ENCODE measurements at places on chromosomes 6 and 20.

DNA sequence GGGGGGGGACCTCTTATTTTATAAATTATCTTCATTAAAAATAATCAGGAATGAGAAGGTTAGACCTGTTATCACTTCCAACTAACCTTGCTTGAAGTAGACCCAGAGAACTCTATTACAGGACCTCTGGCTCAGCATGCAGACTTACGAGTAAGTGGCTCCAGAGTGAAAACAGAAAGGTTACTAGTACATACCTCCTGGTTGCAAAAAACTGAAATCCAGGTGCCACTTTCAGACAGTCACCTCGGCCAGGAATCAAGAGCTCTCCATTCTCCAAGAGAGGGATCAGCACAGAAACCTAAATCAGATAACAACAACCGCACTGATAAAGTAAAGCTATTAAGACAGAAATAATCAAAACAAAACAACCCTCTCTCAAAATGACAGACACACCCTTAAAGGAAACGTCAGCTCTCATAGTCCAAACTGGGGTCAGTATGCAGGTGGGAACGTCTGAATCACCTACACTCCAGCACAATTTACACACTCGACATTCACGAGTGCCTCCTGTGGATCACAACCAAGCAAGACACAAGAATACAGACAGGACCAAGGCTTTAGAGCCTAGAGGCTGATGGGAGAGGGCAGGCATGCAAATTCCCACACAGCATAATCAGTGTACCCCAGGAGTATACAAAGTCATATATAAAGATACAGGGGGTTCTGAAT lies 31.8 kb downstream of the MDN1 start:
- no peak for DNase-seq

DNA sequence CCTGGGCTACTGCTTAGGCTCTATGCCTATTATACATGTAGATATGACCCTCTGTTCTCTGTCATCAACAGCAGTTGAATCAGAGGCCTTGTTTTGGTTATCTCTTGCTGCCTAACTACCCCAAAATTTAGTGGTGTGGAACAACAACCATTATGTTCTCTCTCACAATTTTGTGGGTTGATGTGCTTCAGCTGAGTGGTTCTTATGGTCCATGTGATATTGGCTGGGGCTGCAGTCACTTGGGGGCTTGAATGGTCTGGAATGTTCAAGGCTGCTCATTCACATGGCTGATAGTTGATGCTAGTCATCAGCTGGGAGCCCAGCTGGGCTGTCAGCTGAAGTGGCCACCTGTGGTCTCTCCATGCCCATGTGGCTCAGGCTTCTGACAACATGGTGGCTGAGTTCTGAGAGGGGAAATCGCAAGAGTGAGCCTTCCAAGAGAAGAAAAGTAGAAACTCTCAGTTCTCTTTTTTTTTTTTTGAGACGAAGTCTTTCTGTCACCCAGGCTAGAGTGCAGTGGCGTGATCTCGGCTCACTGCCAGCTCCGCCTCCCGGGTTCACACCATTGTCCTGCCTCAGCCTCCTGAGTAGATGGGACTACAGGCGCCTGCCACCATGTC lies 47.8 kb downstream of the SHLD1 start:
- DNase-seq, result no peak

DNA sequence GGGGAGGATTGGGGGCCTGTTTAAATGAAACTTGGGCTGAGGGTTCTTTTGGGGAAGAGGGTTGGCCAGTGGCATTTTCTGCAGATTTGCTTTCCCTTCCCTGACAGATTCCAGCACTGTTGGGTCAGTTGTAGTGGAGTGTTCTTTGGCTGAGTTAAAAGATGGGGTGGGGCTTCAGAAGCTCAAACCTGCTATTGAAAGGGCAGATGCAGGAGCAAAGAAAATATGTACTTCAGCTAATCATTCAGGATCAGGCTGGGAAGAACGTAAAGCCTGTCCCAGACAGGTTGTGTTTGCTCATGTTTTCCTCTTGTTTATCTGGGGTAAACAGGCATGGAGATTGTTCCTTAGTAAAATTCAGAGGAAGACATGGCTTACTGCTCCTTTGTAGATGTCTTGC lies 2.5 kb downstream of the SASH1 start:
- DNase-seq, result no peak

GRCh38 chr20:44247131-44247571 lies at the start of gene GDAP1L1:
Gene GDAP1L1 (plus strand): TSS chr20:44247308. CDS start chr20:44247335, 27 bp downstream.
- DNase-seq, result peak; percentile 24

DNA sequence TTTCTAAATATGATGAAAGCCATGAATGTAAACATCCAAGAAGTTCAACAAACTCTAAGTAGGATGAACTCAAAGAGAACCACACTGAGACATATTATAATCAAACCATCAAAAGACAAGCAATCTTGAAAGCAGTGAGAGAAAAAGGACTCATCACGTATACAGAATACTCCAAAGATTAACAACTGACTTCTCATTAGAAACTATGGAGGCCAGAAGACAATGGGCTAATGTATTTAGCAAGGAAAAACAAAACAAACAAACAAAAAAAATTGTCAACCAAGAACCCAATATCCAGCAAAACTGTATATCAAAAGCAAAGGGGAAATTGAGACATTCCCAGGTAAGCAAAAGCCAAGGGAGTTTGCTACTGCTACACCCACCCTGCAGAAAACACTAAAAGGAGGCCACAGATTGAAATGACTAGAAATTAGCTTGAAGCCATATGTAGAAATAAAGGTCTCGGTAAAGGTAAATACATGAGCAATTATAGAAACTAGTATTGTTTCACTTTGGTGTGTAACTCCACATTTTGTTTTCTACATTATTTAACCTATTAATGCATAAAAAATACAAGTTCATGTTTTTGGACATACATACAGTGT lies 301.1 kb upstream of the QKI start:
- DNase-seq, result no peak

GRCh38 chr6:75483136-75483952 lies 10.3 kb downstream of the FILIP1 start:
- DNase-seq, result no peak

DNA sequence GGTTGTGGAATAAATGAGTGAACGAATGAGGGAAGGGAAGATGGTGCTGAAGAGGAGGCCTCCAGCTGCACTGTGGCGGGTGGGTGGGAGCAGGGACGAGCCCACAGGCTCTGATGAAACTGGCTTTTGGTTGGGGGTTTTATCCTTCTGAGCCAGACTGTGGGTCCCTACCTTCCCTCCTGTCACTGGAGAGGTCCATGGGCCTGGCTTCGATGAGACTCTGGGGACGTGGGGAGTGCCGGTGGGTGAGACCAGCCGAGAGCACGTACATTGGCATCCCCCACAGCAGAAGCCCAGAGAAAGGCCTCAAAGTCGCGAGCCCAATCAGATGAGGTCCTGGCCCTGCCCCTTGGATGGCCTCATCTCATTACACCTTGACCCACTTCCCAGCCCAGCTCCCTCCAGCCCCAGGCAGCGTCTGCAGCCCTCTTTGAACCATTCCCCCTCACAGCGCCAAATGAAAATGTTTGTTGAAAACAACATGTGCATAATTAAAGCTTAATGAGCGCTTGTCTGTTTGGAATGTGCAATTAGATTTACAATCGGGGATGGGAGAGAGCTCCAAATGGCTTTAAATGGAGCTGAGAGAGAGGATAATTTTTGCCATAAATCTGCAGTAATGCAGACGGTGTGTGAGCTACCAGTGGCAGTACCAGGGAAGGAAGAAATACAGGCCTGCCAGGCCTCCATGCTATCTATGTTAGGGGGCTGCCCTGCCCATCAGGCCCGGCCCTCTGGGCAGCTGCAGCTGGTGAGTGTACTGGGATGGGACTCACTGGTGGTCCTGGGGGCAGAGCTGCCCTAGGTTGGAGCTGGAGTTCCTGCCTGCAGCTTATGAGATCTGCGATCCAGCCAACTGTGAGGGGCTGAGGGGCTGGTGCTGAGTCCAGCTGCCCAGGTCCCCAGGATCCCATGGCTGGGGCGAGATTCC lies 47.2 kb downstream of the TOX2 start:
- no peak for DNase-seq

- DNase-seq, result peak; percentile 69
Observed at GRCh38 chr6:146913842-146914488, 290.3 kb upstream of the STXBP5 start.

DNA sequence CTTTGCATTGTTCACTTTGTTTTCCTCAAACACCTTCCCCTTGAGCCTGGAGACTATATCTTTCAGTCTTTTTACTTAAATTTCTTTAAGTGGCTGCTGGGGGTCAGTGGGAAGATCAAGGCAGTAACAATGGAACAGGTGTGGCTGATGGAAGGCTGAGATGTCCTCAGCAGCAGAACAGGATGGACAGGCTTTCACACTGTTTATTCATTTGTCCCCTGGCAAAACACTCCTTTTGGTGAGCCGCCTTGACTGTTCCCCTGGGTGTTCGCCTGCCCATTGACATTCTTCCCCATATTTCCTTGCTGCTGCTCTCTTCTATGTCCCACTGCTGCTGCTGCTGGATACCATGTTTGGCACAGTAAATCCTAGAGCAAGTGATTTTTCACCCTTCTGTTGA lies 38.1 kb downstream of the RNF144B start:
- DNase-seq, result no peak

GRCh38 chr20:45927071-45927878 lies 7.2 kb upstream of the PCIF1 start:
- no peak for DNase-seq

DNA sequence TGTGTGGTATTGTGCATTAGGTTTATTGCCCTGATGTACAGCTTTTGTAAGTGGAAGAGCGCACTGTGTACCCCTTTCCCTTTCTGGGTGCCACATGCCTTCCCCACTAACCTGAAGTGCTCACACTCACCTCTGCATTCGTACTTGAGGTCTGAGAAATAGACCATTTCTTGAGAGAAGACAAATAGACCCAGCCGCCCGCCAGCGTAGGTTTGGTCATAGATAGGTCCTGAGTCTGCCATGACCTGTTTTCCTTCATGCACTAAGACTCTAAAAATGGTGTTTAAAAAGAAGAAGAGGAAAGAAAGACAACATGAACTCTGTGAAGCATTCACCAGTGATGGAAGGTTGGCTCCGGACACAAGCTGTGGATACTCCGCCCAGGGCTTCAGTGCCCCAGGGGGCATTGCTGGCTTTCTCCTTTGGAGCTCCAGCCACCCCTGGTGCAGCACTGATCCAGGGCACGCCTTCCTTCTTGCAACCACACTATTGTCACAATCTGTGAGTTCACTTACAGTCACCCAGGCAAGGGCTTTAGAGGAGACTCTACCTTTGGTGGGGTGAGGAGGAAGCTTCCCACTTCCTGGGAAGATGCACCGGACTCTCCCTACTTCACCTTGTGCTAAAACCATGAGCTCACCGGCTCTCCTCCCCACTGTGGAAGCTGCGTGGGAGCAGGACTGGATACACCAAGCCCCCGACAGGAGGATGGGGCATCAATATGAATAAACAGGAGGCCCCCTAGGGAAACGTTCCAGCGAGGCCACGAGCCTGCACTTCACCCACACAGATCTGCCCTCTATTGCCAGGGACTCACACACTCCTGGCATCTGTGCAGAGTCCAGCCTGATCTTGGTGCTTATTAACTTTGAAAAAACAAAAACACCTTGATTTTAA lies 33.3 kb downstream of the THBS2 start:
- no peak for DNase-seq

- no peak for DNase-seq
Observed at GRCh38 chr6:149389509-149390297, 10.4 kb upstream of the SUMO4 start.

GRCh38 chr6:125194941-125195340 lies 41.4 kb downstream of the TPD52L1 start:
- no peak for DNase-seq

GRCh38 chr6:42195415-42195814 lies 659 bp upstream of the GUCA1B start:
- no peak for DNase-seq

- no peak for DNase-seq
Observed at GRCh38 chr6:33424855-33425667, 5.2 kb downstream of the SYNGAP1 start.

DNA sequence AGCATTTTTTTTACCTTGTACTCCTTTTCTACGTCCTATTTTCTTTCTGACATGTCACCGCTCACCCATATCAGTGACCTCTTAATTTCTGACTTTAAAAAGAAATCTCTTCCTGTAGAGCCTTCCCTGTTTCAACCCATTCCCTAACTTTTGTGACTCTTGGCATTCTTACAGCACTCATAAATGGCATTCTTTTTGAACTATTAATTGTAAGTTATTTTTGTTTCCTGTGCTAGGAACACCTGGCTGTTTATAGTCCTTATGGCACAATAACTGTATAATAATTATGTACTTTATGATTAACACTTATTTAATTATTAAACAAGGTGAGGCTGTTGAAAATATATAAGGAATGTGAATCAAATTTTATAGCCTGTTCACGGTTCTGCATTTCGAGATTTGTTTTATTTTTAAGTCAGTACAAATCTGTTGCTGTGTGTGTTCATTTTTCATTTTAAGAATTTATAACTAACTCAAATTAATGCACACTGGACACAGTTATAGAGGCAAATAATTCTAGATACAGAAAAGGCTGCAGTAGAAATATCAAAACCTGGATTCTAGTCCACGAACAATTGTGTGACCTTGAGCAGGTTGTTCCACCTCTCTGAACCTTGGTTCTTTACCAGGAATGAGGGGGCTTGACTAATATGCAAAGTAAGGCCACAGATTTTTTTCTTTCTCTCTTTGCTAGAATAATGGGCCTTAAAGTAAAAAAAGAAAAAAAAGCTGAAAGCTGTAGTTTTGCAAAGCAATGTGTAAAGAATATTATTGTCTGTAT lies 1.5 kb downstream of the KIZ start:
- DNase-seq, result no peak

DNA sequence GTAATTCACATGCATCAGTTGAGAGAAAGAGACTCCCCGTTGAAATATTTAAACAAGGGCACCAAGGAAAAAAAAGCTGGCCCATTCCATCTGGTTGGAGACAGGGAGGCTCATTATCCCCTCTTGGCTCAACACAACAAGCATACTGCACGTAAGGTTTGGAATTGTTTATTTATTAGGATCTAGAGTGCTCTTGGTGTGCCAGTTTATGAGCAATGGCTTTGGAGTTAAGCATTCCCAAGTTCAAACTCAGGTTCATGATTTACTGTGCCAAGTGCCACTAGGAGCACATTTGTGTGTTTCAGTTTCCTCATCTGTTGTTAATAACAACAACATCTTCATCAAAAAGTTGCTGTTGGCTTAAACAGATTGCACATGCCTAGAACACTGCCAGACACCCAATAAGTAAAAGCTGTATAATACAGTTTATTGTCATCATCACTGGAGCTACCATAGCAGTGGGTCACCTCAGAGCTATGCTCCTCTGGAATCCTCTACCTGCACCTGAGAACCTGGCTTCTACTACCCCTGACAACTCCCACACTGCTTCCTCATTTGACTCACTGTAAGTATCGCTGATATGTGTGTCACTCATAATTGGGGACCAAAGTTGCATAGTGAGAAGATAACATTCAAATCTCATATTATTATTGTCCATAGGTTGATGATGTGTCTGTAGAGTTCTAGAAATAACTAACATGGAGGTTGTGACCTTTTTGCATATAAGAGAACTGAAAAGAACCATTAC lies 5.4 kb downstream of the SLC17A3 start:
- no peak for DNase-seq

GRCh38 chr6:89021629-89022028 lies 58.2 kb upstream of the RNGTT start:
- no peak for DNase-seq

- no peak for DNase-seq
Observed at GRCh38 chr6:50993941-50994720, 175.5 kb downstream of the TFAP2B start.
